ENCODE measurements at places on chromosomes 1 and 21.

DNA sequence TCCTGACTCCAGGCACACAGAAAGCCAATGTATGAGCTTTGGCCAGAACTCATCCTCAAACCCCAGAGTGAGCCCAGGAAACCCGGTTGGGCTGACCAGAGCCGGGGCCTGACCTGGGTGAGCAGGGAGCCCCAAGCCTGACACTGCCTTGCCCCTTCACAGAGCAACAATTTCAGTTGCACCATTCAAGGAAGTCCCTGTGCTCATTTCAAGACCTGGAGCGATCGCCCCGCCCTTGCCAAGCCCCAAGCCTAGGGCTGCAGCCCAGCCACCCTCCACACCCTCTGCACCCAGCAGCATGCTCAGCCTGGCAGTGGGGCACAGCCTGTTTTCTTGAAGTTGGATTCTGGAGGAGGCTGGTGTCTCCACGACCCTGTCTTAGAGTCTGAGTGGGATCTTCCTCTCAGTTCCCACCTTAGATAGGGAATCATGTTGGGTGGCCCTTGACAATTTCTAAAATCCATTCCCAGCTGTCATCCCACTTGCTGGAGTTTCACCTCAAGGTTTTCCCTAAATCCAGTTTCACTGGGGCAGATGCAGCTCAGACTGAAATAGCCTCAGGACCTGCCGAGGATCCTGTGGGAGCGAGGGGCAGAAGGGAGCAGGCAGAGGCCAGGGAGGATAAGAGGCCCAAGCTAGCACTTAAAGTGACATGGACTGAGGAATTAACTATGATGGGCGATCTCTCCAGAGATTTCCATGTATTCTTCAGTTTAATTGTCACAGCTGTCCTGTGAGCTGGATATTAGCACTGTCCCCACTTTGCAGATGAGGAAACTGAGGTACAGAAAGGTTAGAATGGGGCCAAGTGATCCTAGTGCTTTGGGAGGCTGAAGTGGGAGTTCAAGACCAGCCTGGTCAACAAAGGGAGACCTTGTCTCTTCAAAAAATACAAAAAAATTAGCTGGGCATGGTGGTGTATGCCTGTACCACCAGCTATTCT, 2.5 kb downstream of the NBL1 start:
- no peak for DNase-seq

DNA sequence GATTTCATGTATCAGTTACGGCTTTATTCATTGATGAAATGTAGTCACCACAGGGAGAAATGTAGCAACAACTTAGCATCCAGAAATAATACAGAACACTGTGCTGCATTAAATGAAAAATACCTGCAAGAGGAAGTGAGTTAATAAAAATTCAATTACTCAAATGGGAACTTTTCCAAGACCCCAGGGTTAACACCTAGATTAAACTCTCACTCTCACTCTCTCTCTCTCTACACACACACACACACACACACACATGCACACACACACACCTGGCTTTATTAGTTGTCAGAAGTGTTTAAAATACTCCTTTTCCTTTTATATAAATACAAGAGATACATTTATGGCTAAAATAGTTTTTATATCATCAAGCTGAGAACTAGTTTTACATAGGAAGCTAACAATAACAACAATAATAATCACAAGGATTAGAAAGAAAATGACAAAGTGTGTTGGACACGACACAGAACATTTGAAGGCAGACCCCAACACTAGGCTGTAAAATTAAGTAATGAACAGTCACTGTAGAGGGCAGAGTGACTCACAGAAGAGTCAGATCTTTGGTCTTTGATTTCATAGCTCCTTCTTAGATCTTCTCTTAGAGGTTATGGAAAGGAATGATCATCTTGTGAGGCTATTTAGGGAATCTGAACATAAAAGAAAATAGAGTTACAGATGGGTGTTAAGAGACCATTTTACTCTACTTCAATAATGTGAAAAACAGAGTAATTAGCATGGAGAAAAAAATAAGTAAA, 1266.0 kb upstream of the ADGRL2 start:
- DNase-seq, result peak; percentile 2

- DNase-seq, result no peak
These were observed 42.8 kb upstream of the CACNA1E start for GRCh38 chr1:181440510-181440909.

DNA sequence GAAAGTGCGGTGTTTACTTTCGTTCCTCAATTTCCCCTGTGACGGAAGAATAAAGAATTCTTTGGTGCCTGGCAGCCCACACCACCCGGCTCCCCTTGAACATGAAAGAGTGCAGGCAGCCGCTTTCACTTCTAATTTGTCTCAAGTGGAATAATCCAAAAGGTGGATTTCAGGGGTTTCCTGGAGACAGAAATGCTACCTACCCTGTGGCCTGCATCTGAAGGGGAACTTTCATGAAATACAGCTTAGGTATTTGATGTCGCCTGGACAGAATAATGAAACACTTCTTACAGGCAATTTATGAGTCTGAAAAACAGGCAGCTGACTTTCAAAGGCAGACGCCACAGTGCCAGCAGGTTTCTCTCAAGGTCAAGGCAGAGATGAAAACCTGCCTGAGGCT, 169.5 kb upstream of the USP24 start:
- no peak for DNase-seq

DNA sequence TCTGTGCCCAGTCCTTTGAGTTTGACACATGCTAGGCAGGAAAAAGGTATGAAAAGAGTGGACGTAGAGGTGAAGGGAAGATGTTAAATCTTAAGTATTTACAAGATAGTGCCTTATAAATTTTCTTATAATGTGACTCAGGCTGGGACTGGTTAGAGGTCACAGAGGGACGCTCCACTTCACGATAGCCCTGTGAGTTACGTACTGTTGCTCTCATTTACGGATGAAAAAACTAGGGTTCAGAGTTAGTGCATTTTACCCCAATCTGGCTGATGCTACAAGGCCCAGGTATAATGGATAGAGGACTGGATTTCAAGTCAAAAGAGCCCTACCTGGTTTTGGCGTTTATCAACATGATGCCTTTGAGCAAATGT, 1.4 kb upstream of the TUT4 start:
- no peak for DNase-seq

DNA sequence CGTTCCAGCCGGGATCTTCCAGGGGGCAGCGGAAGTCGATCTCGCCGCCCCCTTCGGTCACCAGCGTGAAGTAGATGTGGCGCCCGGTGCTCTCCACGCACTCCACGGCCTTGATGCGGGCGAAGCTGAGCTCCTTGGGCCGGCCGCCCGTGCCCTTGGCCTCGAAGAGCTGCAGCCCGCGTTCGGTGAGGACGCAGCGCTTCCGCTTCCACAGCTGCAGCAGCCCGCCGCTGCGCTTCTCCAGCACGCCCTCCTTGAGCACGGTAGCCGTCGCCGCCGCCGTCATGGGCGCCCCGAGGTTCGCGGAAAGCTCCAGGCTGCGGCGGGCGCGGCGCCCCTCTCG, 516 bp downstream of the PHLDA3 start:
- DNase-seq, result no peak

DNA sequence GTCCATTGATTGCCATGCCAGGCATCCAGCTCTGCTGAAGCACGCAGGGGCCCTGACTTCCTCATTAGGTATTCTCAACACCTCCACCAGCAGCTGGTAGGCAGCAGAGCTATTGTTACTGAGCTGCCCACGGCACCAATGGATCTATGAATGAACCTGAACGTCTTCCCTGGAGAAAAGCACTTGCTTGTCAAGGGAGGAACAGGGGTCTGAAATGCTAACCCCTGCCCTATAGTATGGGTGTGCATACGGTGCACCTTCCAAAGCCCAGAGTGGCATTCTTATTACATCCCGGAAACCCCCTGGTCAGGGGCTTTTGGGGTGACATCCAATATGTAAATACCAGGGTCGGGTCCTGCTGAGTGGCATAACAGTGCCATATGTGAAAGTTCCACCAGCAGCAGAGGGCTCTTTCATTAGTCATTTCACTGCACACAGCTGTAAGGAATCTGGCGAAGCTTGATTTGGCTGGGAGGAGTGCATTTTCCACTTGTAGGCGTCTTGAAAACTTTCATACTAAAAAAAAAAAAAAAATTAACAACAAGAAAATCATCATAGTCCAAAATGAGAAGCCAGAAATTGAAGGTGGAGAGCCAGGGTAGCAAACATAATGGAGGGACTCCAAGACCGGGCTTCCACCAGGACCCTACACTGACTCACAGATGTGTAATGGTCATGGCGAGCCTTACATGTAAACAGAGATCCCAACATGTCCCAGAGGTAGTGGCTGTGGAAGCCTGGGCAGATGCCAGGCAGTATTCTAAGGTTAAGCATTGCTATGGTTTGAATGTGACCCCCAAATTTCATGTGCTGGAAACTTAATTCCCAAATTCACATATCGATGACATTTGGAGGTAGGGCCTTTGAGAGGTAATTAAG, 58.8 kb upstream of the PRDX6 start:
- DNase-seq, result no peak

DNA sequence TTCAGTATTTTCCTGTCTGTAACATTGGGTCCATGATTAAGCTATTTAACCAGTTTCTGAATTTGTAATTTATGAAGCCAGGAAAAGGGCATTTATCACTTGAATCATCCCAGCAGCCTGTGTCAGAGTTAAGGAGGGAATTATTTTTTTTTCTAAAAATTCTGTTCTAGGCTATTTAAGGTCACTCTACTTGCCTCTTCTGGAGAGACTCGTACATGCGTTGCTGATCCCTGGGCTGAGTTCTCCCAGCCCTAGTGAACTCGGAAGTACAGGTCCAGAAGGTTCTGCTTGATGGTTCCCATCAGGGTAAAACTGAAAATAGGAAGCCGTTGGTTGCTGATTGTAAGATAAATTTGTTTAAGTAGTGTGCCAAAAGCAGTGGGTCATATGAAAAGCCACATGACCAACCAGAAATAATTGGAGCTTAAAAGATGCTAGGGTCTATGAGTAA, 90.7 kb downstream of the GPR88 start:
- peak; percentile 54 for DNase-seq

- DNase-seq, result no peak
These were observed 19.3 kb downstream of the DMRTB1 start for GRCh38 chr1:53478502-53478818.

DNA sequence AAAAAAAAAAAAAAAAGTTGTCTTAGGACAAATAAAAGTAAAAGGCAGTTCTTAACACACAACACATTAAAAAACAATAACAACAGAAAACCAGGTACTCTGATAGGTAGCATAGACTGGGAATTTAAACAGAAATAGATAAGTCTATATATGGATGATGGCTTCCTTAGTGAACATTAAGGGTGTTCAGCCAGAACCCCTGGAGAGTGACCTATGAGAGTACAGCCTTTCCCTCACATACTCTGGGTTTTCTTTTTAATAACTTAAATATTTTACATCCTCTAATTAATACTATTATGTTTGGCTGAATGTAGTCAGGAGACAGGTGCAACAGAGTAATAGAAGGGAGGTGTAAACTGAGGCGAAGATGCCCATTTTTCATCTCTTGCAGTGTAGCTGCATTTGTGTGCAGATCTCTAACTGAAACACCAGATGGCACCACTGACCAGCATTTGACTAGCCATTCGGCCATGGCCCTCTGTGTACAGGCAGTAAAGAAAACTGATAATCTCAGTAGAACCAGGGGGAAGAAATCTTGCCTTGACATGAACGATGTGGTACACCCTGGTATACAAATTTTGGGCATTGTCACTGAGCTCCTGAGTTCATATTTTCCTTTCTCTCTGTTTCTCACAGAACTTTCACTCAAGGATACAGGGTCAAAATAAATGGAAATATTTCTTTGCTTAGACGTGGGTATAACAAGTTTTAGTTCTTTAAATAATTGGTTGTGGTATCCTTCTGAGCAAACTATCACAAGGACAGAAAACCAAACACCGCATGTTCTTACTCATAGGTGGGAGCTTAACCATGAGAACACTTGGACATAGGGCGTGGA, 7.6 kb downstream of the TTF2 start:
- DNase-seq, result peak; percentile 59

DNA sequence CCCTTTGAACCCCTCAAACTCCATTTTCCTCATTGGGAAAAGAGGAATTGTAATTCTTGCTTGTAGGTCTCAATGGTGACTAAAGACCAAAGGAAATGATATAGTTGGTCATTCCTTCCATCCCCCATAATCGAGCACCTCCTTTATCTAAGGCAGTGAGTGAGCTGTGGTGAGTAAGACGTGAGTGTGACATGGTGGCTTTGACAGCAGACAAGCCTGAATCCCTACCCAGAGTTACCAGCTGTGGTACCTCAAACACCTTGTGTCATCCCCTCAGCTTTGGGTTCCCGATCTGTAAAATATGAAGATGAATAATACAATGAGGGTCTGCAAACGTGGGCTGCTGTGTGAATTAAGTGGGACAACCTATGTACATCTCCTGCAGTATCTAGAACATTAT, 8.4 kb downstream of the TRAF5 start:
- DNase-seq, result no peak

GRCh38 chr1:53270873-53271272, 32.6 kb upstream of the MAGOH start:
- DNase-seq, result no peak

GRCh38 chr1:8025671-8026144, 401 bp downstream of the ERRFI1 start:
- no peak for DNase-seq

DNA sequence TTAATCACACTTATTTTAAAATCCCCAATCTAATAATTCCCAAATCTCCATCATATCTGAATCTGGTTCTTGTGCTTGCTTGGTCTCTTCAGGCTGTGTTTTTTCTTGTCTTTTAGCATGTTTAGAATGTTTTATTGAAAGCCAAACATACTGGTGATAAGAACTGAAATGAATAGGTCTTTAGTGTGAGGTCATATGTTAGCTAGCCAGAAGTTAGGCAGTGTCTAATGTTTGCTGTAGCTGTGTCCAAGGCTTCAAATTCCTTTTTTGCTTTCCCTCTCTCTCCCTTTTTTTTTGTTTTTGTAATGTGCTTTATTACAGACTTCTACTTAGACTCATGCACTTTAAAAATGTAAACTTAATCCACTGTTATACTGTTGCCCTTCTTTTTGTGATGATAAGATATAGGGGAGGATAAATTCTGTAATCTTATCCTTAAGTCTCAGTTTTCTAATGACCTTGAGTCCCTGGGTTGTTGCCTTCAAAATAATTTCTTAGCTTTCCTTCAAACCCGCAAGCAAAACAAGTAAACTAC, 725.1 kb downstream of the BRINP3 start:
- DNase-seq, result no peak

GRCh38 chr21:20261364-20261763, 736.8 kb upstream of the NCAM2 start:
- no peak for DNase-seq

All from A172 (cell line).